ENCODE measurements at places on chromosomes 3 and 15.

- DNase-seq = no peak
Measured at GRCh38 chr3:141306922-141307321, 61.4 kb upstream of the ZBTB38 start.

GRCh38 chr3:193016437-193016901, 98.8 kb upstream of the MB21D2 start:
- DNase-seq = no peak

DNA sequence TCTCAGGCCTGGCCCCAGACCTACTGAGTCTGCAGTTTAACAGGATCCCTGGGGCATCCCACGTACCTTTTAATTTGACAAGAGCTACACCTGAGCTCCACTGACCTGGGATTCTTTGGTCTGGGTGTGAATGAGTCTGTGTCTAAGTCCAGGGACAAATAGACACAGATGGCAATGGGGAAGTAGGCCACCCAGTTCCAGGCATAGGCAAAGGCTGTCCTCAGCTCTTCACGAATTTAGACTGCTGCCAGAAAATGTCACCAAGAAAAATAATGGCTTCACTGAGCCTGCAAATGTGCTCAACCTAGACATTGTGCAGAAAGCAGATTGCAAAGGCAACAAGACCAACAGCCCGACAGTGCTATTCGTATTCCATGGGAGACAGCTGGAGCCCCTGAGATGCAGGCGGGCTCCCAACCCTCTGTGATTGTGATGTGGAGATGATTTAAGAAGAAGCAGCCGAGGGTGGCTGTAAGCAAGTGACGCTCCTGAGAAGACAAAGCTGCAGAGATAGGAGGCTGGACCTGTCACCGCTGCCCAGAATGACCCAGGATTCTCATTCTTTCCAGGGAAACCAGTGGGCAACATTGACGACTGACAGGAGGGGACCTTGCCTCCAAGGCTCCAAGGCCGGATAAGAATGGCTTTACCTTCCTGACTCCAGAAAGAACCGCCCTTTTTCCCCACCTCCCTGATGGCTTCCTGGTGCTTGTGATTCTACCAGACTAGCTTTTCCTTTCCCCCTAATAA, 39.8 kb upstream of the IREB2 start:
- no peak for DNase-seq

GRCh38 chr3:129606636-129607390, at the start of gene PLXND1:
PLXND1 (minus strand) TSS chr3:129606676; CDS start chr3:129606639, 37 bp downstream.
- peak; percentile 75 for DNase-seq

- no peak for DNase-seq
Measured at GRCh38 chr3:77690284-77690845, 650.5 kb downstream of the ROBO2 start.

DNA sequence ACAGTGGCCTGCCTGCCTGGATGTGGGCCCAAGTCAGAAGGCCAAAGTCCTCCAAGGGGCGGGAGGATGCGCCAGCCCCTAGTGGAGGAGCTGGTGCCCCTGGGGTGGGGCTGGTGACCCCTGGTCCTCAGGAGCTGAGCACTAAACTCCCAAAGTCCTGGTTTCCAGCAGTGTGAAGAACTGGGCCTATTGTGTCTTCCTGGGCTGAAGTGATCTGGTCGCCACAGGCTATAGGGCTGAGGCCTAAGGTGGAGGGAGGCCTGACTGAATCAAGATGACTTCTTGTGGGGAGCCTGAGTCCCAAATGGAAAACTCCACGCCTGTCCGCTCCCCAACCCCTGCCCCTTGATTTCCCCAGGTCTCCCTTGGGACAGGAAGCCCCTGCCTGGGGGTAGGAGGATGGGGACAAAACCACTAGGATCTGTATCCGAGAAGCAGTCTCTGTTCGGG, 753 bp upstream of the FES start:
- DNase-seq = no peak

DNA sequence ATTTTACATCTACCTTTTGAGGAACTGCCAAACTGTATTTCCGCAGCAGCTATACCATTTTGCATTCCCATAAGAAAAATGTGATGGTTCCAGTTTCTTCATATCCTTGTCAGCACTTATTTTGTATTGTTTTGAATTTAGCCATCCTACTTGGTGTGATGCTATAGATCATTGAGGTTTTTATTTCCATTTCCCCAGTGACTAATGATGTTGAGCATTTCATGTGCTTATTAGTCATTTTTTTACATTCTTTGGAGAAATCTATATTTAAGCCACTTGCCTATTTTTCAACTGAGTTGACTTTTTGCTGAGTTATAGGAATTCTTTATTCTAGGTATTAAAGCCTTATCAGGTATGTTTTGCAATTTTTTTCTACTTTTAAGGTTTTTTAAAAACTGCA, 347.6 kb upstream of the RARB start:
- DNase-seq = no peak

DNA sequence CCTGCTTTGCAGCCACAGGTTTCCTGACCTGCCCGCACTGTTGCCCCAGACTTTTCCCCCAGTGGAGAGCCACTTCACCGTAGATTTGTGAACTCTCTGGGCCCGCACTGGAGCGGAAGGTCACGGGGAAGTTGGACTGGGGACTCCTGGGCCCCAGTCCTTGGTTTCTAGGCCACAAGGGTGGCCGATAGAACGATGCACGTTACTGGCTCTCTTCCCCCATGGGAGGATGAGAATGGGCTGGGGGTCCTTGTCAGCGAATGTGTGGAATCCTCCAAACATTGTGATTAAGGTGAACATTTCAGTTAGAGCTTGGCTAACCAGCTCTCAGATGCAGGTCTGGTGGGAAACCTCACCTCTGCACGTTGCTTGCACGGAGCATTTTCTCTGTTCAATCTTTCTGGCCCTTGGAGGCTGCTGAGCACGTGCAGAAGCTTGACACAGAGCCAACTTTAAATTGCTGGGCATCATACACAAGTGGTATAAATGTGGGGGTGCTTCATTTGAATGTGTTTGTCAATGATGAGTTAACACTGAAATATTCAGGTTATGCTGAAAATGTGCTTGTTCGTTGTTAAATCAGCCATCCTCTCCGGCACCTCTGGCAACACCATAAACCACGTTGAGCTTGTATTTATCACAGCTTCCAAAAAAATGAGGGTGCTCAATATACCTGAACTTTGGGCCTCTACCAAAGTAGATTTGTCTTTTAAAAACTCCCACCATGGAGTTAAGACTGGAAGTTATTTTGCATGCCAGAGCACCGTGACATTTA, 976 bp downstream of the DIS3L start:
- peak; percentile 75 for DNase-seq

DNA sequence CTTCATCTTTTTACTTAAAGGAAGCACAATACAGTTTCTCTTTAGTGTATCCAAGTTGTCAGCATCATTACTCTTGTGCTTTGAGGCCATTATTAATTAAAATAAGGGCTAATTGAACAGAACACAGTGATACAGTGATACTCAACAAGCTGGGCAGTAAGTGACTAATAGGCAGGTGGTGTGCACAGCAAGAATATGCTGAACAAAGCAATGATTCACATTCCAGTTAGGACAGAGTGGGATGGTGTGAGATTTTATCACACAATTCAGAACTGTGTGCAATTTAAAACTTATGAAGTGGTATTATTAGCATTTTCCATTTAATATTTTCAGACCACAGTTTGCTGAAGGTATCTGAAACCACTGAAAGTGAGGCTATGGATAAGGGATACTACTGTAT, 116.9 kb downstream of the PLOD2 start:
- DNase-seq = no peak

GRCh38 chr3:99473321-99473751, 165.1 kb upstream of the COL8A1 start:
- DNase-seq = no peak

GRCh38 chr3:9715136-9715535, 11.5 kb downstream of the CPNE9 start:
- DNase-seq = no peak

DNA sequence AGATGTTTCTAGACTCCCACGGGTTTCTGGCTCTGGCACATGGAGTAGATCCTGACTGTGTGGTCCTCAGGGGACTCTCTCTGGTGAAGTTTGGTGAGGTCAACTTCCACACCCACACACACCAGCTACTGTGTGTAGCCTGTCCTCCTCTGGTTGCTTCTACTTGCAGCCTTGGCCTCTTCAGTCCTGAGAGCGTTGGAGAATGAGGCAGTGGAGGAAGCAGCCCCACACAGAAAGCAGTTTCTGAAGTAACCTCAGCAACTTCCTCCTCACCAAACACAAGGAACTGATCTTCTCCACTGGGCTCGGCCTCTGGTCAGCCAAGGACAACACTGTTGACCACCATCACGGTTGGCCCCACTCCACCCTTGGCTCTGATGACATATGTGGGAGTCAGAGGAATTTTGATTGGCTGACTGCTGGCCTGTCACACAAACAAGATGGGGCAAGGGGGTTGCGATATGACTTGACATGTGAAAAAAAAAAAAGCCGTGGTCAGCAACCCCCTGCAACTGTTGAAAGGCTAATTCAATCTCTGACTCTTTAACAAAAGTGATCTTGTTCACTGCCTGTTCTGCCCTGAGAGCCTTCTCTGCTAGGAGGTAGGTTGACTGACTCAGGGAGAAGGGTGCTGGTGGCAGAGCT, 19.6 kb downstream of the CD86 start:
- no peak for DNase-seq

DNA sequence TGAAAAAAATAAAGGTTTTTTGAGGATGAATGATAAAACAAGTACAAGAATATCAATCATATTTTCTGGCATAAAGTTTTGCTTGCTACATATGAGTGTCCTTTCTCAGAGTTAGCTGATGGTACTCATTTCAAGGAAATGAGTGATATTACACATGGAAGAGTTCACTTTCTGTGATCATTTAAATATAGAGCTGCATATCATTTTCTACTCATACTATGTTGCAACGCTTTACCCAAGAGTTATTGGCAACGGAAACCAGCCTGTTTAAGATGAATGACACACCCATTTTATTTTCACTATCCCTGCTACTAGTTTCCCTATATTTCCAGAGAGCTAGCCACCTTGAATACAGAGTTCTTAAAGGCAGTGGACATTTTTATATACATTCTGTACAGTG, 35.4 kb upstream of the RBMS3 start:
- DNase-seq = no peak

DNA sequence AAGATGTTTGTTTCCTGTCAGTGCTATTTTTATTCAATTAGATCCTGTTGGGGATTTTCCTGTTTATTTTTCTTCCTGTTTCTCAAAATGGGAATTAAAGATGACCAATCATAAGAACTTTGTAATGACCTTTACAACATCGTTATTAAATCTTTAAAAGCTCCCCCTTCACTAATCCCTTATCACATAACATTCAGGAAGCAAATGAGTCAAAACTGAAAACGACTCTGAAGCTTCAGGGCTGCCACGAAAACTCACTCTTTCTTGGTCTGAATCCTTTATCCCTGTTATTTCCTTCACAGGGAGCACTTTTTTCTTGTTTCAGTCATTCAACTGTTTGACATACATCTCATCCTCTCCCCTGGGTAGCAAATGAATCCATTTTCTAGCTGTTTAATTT, 75.8 kb upstream of the MB21D2 start:
- no peak for DNase-seq

DNA sequence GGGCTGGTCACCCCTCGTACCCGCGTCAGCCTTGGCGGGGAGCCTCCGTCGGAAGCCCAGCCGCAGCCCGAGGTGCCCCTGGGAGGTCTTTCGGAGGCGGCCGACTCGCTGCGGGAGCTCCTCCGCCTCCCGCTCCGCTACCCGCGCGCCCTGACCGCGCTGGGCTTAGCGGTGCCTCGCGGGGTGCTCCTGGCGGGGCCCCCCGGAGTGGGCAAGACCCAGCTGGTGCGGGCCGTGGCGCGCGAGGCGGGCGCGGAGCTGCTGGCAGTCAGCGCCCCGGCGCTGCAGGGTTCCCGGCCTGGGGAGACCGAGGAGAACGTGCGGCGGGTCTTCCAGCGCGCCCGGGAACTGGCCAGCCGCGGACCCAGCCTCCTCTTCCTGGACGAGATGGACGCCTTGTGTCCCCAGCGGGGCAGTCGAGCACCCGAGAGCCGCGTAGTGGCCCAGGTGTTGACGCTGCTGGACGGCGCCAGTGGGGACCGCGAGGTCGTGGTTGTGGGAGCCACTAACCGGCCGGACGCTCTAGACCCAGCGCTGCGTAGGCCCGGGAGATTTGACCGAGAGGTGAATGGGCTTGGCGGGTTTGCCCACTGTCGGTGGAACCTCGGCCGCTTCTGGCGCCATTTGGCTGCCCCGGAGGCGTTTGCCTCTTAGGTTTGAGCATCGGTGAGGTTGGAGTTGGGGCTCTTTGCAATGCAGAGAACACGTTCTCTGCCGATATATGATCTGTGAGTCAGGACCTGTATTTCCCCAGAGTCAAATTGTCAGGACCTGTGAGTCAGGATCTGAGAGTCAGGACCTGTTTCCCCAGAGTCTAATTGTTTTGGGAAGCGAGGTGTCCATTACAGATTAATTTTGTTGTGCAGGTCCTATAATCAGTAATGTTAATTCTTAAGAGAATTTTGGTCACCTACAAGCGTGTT, 24.9 kb upstream of the GATM start:
- DNase-seq = peak; percentile 11

GRCh38 chr3:146991907-146992306, 386.8 kb upstream of the PLSCR5 start:
- DNase-seq = no peak

DNA sequence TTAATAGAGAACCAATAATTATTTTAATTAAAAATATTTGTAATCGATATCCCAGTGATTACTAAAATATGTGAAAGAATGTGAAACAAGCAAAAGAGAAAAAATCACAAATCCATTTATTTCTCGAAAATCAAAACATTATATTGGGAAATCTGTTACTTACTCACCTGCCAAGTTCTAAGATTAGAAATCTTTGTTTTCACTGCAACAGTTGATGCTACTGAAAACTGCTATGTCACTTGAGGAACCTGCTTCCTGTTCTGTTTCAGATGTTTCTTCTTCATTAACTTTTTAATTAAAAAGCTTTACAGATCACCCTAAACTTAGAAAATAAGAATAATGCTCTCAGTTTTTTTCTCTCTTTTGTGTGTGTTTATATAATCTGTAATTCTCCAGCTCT, 13.7 kb upstream of the DPH6 start:
- no peak for DNase-seq

GRCh38 chr3:127743351-127744252, 70.8 kb downstream of the ABTB1 start:
- no peak for DNase-seq

All from HTR-8/SVneo (cell line).